ENCODE measurements at places on chromosomes 16 and 17.

GRCh38 chr17:73695035-73695738 is 50.9 kb upstream of the SDK2 start:
- no peak for DNase-seq

- DNase-seq: no peak
Observed at GRCh38 chr17:81538651-81539570, 10.7 kb downstream of the FSCN2 start.

DNA sequence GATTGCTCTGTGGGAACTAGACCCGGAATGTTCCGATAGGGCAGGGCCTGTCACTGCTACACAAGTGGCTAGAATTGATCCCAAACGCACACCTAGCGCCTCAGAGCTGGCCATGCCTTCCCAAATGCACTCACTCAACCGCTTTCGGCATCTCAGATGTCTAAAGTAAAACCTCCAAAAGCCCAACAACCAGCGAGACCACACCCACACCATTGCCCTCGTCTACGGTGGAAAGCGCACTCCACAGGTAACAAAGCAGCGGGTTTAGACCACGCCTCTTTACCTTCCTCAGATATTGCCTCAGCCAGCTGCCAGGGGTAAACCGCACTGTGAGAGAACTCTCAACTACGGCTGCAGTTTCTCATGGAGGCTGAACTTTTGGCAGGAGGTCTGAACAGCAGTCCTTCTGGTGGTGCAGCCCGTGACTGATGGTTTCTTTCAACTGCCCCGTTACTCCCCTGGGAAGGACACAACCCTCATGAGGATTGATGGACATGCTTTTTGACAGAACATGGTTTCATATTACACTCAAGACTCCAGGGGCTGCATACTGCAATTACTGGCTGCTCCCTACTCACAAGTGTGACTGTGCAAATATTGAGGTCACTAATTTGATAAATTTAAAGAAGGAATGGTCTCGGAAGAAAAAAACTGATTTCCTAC is 34.5 kb downstream of the USP7 start:
- no peak for DNase-seq

- no peak for DNase-seq
Observed at GRCh38 chr16:85471469-85472431, 141.4 kb upstream of the GSE1 start.

GRCh38 chr17:66975614-66976378 is 11.3 kb downstream of the CACNG4 start:
- DNase-seq: no peak

Data from head of caudate nucleus (tissue), 42 donors.